ENCODE measurements at places on chromosomes 6 and 20. TPM values are rescaled to one million over a fixed set of nuclear protein-coding genes. Genes with fewer than 3 reads are reported as not detected.

GNMT gene
- total RNA-seq, result not detected

TBP gene
- total RNA-seq, result 15.4 TPM

SKIC2 gene
- total RNA-seq, result 35.7 TPM

PTGIS gene
- 39.2 TPM for total RNA-seq

GLP1R gene
- total RNA-seq, result 0.17 TPM

CNBD2 gene
- not detected for total RNA-seq

TFAP2A gene
- total RNA-seq, result not detected

TMEM217 gene
- total RNA-seq, result not detected

PI3 gene
- total RNA-seq, result not detected

ZNF512B gene
- 2.6 TPM for total RNA-seq

RIMS4 gene
- total RNA-seq, result 0.34 TPM

IL17A gene
- not detected for total RNA-seq
